AG09309 (cell line): ENCODE measurements at places on chromosomes 6 and 20.

DNA sequence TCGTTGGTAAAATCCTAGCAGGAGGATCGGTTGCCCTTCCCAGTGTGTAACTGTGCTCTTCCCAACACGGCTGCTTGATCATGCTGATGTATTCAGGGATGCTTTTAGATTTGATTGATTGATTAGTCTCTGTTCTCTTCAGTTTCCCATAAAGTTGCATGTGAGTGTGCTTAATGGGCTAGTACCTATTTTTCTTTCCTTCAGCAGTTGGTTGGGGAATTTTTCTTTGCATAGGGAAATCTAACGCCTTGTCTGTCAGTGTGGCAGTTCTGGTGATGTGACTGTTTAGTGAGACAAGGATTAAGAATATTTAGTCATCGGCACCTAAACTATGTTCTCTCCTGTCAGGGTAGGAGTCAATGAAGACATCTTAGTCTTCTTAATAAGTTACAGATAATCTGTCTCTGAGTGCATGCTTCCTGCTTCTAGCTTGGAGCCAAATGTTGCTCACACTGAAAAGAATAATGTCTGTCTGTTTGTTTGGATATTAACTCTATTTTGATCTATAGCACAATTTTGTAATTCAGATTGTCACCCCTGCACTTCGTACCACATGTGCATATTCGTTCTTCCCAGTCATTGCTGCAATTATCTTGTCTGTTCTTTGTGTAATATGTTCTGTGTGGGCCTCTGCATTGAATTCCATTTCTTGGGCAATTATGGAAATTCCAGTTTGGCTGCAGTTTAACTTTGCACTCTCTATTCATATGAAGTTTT lies 169.9 kb downstream of the EDN1 start:
- no peak for DNase-seq

DNA sequence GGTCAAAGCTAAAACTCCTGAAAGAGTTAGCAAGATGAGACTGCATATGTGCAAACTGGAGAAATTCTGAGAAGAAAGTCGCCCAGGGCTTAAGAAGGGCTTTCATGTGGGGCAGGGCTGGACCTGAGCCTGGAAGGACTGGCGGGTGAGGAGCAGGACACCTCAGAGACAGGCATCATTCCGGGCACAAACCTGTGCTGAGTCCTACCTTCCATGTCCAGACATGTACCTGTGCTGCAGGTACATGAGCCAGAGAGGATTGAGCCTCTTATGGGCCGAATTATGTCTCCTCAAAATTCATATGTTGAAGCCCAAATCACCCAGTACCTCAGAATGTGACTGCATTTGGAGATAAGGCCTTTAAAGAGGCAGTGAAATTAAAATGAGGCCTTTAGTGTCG lies 171.0 kb downstream of the QRSL1 start:
- DNase-seq: no peak

DNA sequence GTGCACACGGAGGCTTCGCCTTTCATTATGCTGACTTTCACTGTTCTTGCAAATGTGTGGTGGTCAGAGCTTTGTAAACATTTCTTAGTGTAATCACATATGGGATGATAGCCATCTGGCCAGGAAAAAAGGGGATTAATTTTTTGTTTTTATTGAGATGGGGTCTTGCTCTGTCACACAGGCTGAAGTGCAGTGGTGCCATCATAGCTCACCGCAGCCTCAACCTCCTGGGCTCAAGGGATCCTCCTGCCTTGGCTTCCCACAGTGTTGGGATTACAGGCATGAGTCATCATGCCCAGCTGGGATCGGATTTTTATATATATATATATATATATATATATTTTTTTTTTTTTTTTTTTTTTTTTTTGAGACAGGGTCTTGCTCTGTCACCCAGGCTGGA lies 11.0 kb upstream of the TIAM2 start:
- DNase-seq: no peak

GRCh38 chr20:3697588-3698305 lies 14.7 kb downstream of the SIGLEC1 start:
- no peak for DNase-seq

- no peak for DNase-seq
These were observed 77.0 kb downstream of the CAP2 start for GRCh38 chr6:17470202-17470937.

GRCh38 chr20:58690396-58691135 lies 2.0 kb upstream of the NPEPL1 start:
- no peak for DNase-seq

DNA sequence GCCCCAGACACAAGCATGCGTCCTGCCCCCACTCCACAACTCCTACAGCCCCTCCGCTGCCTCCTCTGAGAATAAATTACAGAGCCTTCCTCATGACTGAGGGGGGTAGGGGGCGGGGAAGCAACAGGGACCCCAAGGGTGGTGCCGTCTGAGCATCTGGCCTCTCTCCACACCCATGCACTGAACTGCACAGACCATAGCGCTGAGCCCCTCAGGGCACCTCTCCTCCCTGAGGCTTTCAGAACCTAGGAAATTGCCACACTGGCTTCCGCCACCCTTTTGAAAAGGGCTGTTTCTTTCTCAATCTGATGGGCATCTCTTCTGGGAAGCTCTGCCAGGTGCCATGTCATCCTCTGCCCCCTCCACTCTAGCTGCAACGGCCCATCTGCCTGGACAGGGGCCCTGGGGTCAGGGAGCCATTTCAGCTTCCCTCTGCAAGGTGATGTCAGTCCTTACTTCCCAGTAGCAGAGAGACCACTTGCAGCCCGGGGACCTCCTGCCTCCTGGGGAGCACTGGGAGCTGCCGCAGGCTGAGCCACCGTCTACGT lies 2.5 kb downstream of the CST7 start:
- no peak for DNase-seq

DNA sequence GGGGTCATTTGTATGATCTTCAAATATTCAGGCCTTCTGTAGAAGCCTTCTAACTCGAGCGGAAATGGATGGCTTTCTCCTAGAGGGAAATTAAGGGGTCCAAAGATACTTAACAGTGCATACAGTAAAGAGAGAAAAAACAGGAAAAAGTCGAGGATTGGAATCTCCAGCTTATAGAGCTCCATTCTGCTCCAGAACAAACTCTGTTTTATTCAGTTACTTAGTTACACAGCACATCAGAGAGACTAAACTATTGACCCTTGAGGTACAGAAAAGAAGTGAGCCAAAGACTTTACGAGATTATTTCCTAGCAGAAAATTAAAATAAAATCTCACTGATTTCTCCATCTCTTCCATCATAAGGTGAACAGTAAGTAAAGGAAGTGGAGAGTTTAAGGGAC lies 43.8 kb upstream of the DSE start:
- no peak for DNase-seq

DNA sequence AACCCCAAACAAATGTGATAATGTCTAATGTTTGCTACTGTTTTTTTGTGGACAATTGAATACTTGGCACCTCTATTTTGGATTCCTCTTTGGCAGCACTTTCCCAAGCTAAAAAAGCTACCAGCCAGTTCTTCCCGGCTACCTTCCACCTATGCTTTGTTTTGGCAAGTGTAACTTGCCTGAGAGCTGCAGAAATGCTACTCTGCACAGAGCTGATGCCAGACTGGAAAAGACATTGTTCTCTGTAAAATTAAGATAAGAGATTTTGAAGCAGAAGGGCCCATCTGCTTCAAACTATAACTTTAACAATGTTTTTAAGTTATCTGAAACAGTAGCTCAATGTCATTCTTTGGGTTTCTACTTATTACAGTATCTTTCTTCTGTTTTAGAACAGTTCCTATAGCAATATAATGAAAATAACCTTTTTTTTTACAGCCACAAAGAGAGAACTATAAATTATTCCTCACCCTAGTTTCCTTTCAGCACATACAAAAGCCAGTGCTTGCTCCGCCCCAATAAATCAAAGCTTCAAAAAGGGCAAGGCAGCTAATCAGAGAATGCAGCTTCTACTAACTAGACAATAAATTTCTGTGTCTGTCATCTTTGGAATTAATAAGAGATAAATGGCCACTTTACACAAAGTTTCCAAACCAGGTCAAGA lies 183.1 kb downstream of the UBE3D start:
- DNase-seq: no peak

GRCh38 chr6:121998631-121999030 lies 400.8 kb upstream of the HSF2 start:
- no peak for DNase-seq

- no peak for DNase-seq
These were observed 514.1 kb downstream of the GRIK2 start for GRCh38 chr6:101907356-101908217.

- DNase-seq: peak; percentile 96
These were observed 126.0 kb upstream of the ADGRF1 start for GRCh38 chr6:47168180-47168579.

- no peak for DNase-seq
These were observed 6.4 kb upstream of the SLC12A5 start for GRCh38 chr20:46022411-46023147.

GRCh38 chr20:38434770-38435554 lies at the start of gene SNHG17:
Gene SNHG17 (minus strand): TSS chr20:38435328.
- DNase-seq: peak; percentile 89
